ENCODE measurements at places on chromosomes 1 and 21.

DNA sequence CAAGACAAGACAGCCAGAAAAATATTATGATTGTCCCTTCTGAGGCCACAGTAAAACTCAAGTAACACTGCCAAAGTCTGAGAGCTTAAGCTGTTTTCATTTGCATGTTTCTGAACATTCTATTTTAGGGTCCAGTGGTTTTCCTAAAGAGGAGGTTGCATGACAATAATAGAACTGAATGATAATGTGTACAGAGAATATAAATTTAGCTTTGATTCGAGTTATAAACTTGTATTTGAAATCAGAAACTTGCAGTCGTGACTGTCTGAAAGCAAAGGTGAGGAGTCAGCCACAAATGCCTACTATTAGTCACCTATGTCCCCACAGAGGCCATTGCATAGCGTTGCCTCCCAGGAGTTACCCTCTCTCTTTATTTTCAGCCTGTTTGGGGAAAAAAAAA lies 363.1 kb upstream of the ADGRL2 start:
- DNase-seq: no peak

- DNase-seq: no peak
Measured at GRCh38 chr1:234619071-234619480, 9.1 kb upstream of the IRF2BP2 start.

DNA sequence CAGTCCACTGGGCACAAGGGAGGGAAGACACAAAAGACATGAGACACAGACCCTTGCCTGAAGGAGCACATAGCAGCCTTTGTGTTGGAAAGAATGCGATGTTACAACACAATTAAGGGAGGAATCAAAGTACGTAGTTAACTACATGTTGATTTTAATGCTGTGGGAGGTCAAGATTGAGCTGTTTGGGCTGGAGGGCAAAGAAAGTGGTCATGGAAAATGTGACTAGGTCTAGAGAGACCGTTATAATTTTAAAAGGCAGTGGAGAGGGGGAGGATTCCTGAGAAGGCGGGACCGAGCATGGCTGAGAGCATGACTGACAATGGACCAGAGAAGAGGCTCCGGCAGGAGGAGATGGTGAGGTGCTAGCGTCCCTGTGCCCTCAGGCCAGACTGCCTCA lies 111.8 kb upstream of the ATP1A1 start:
- no peak for DNase-seq

DNA sequence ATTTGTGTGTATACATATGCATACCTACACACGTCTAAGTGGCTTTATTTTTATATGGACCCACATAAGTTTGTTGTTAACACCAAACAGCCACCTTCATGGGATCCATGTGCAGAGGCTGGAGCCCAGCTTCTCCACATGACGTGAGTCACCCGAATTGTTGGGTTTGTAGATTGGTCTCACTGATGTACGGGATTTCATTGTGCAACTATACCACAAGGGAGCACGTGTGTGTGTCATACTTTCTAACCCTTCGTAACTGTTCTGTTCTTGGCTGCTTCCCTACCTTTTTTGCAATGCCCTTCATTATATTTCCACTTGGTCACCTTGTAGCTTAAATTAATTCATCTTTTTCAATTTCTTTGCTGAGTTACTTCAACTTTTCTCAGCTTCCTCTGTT lies 21.0 kb downstream of the SPRTN start:
- DNase-seq: no peak

GRCh38 chr1:226814751-226815537 lies 55.5 kb upstream of the PSEN2 start:
- no peak for DNase-seq

DNA sequence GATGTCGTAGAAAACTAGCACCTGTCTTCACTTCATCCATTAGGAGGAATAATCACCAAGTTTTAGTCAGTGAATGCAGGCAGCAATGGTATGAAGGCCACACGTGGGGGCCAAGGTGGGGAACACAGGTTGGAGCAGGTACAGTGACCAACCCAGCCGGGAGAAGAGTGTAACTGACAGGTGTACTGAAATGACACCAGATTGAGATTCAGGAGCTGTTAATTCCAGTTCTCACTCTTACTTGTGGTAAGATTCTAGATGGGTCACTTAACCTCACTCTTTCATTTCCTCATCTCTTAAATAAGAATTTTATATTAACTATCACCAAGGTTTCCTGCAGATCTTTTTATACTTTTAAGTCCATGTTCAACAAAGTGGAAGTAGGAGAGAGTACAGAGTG lies 206.2 kb upstream of the PTBP2 start:
- DNase-seq: no peak

GRCh38 chr1:115462566-115463076 lies 124.6 kb upstream of the NGF start:
- no peak for DNase-seq

GRCh38 chr1:201346337-201346939 lies 31.0 kb downstream of the TNNT2 start:
- peak; percentile 14 for DNase-seq

- DNase-seq: no peak
Measured at GRCh38 chr1:210291081-210291764, 37.5 kb upstream of the HHAT start.

DNA sequence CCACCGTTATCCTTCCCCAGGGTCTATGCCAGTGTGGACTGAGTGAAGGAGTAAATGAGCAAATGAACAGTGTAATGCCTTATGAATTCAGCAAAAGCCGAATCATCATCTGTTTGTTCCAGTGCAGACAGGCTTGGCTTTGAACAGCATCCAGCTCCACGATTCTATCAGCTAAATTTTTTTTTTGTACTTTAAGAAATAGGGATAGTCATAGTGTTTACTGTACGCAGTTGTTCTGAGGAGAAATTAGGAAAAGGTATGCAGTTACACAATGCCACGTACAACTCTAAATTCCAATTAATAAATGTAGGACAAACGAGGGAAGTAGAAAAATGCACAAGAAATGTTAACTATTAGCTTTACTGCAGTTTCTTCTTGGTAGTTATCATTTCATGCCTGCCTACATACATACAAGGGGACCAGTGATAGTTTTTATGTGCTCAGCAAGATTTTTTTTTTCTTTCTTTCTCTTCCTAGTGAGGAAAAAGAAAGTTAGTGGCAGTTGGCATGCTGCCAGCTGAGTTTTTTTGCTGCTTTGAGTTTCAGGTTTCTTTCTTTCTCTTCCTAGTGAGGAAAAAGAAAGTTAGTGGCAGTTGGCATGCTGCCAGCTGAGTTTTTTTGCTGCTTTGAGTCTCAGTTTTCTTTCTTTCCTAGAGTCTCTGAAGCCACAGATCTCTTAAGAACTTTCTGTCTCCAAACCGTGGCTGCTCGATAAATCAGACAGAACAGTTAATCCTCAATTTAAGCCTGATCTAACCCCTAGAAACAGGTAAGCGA lies at the start of gene IFI44L:
Gene IFI44L, plus strand, starts transcription at position 646 of the 777 bp plus-strand sequence. CDS start 7,468 bp downstream, outside the sequence.
- peak; percentile 51 for DNase-seq
